ENCODE measurements at places on chromosomes 5 and 9. TPM values are rescaled to one million over a fixed set of nuclear protein-coding genes. Genes with fewer than 3 reads are reported as not detected.

GRCh38 chr5:35320029-35320428, 89.7 kb upstream of the PRLR start:
- no peak overlapping the region for H3K4me3 ChIP-seq
- peaks cover 9% of the 10 kb centered on the region for H3K27me3 ChIP-seq
- H3K27ac ChIP-seq: peak overlapping the region; percentile 72
- H3K4me1 ChIP-seq: peaks cover 16% of the 10 kb centered on the region
- H3K36me3 ChIP-seq: no peaks in the 10 kb centered on the region
- no peak for DNase-seq

GRCh38 chr5:156427315-156427714, 100.4 kb downstream of the SGCD start:
- no peaks in the 10 kb centered on the region for H3K36me3 ChIP-seq
- H3K27ac ChIP-seq: no peak overlapping the region
- no peak for DNase-seq
- no peak overlapping the region for H3K4me3 ChIP-seq
- H3K27me3 ChIP-seq: peaks cover 8% of the 10 kb centered on the region
- no peaks in the 10 kb centered on the region for H3K4me1 ChIP-seq

DNA sequence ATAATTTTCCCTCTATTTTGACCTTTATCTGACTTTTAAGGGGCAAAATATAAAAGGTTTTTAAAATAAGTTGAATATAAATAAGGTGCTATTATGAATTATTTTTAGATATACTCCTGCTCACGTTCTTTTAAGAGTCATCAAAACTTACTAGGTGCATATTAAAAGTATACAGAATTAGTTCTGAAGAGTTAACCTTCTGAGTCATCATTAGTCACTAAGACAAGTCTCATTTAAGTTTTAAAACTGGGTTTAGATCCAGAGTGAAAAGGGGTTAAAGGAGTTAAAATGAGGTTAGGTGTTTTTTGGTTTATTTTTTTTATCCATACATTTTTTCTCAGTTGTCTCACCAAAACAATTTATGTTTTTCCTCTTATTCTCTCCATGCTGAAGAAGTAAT, 41.7 kb downstream of the SMIM15 start:
- peaks cover 6% of the 10 kb centered on the region for H3K36me3 ChIP-seq
- H3K27ac ChIP-seq: no peak overlapping the region
- H3K27me3 ChIP-seq: no peaks in the 10 kb centered on the region
- H3K4me1 ChIP-seq: no peaks in the 10 kb centered on the region
- no peak for DNase-seq

DNA sequence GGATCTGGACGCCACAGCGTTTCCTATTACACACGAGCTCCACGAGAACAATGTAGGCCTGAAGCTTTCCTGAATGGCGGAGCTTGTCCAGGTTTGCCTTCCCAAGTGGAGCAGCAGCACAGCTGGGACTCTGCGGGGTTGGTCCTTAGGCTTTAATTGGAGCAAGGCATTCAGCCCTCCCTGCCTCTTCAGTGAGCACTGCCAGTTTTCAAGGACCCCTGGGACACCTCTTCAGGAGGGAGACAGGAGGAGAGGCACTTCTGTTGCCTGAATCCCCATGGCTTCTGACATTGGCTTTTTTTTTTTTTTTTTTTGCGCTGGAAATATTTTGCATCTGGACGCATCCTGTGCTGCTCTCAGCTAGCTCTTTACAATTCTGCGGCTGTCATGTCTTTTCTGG, 179.4 kb downstream of the SEMA6A start:
- H3K27ac ChIP-seq: no peak overlapping the region
- no peaks in the 10 kb centered on the region for H3K27me3 ChIP-seq
- H3K4me1 ChIP-seq: no peaks in the 10 kb centered on the region
- peaks cover 8% of the 10 kb centered on the region for H3K36me3 ChIP-seq

DNA sequence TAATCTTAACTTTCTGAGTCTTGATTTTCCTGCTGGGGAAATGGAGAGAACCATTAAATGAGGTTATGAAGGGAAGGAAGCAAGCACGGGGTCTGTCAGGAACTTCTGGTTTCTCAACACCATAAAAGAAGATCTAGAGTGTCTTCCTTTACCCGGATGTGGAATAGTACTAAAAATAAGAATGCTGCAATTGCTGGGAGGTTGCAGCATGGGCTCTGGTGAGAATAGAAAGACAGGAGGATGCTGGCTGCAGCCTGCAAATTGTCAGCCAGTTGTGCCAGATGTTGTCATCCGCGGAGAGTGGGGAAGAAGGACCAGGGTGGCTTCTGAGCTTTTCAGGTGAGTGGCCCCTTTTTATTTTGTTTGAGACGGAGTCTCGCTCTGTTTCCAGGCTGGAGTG, 69.3 kb upstream of the STC2 start:
- H3K27me3 ChIP-seq: peaks cover 4% of the 10 kb centered on the region
- no peak for DNase-seq
- H3K4me3 ChIP-seq: no peak overlapping the region
- H3K4me1 ChIP-seq: no peaks in the 10 kb centered on the region
- H3K27ac ChIP-seq: no peak overlapping the region
- H3K36me3 ChIP-seq: no peaks in the 10 kb centered on the region

DNA sequence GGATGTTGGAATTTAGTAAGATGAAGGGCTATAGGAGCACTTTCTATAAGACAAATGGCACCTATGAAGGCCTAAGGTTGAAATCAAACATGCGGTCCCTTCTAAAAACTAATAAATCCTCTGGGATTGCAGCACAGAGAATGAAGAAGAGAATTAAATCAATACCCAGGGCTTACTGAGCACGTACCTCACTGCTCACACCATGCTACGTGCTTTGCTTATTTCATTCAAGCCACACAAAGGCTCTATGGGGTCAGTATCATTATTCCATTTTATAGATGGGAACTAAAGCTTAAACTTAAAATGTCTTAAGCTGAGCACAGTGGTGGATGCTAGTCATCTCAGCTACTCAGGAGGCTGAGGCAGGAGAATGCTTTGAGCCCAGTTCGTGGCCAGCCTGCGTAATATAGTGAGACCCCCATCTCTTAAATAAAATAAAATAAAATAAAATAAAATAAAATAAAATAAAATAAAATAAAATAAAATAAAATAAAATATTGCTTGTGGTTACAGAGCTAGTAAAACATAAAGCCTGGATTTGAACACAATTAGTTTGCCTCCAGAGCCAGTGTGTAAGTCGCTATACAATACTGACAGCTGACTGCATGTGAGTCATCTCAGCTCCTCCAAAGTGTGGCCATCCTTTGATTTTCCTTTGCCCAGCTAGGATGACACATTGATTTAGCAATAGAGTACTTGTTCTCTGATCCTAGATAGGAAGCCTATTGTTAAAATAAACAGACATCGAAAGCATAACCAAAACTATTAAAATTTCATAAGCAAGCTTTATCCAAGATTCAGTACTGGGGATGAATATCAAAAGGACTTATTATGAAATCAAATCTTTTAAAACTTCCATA, 20.9 kb upstream of the DPYSL3 start:
- H3K27ac ChIP-seq: no peak overlapping the region
- H3K4me3 ChIP-seq: no peak overlapping the region
- H3K36me3 ChIP-seq: no peaks in the 10 kb centered on the region
- no peak for DNase-seq
- H3K27me3 ChIP-seq: peaks cover 2% of the 10 kb centered on the region

DNA sequence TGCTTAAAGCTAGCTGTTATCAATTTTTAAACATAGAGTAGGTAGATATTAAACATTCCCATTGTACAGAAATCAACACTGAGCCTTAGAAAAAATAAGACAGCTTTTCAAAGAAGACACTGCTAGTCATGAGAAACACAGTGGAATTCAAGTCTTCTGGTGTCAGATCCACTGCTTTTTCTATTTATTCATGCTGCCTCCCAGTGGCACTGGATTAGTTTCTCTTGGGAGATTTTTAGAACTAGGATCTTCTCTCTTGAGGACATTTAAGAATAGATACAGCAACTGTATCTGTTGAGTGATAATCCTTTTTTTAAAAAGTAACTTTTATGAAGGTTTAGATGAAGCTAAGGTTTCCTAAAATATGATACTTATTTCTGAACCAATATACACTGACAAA, 1635.4 kb upstream of the C9orf72 start:
- DNase-seq: no peak
- H3K4me3 ChIP-seq: no peak overlapping the region
- H3K27ac ChIP-seq: no peak overlapping the region
- peaks cover 26% of the 10 kb centered on the region for H3K27me3 ChIP-seq
- H3K4me1 ChIP-seq: peaks cover 9% of the 10 kb centered on the region

GRCh38 chr5:179608131-179608581, 15.3 kb downstream of the HNRNPH1 start:
- H3K36me3 ChIP-seq: peaks cover 42% of the 10 kb centered on the region
- no peak overlapping the region for H3K4me3 ChIP-seq
- peaks cover 44% of the 10 kb centered on the region for H3K4me1 ChIP-seq
- DNase-seq: peak; percentile 68

DNA sequence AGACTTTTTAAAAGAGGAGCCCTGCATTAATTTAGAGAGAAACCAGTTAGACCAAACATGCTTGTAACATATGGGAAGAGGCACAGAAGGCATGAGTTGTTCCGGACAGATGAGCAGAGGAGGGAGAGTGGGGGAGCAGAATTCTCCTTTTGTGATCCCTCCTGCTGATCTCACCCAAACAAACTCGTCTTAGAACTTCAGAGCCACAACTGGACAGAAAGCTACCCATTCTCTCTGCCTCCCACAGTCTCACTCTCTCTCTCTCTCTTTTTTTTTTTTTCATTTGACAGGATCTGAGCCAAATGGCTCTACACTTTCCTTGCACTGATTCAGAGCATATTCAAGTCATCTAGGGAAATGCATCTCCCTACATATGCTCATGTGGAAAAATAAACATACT, 196.0 kb upstream of the PAPPA start:
- no peak for DNase-seq
- no peaks in the 10 kb centered on the region for H3K36me3 ChIP-seq
- H3K4me1 ChIP-seq: no peaks in the 10 kb centered on the region
- H3K27ac ChIP-seq: no peak overlapping the region

- H3K27me3 ChIP-seq: no peaks in the 10 kb centered on the region
- H3K4me1 ChIP-seq: no peaks in the 10 kb centered on the region
- no peak overlapping the region for H3K27ac ChIP-seq
- no peak overlapping the region for H3K4me3 ChIP-seq
- no peaks in the 10 kb centered on the region for H3K36me3 ChIP-seq
Observed at GRCh38 chr9:79408200-79408599, 163.6 kb upstream of the TLE4 start.

DNA sequence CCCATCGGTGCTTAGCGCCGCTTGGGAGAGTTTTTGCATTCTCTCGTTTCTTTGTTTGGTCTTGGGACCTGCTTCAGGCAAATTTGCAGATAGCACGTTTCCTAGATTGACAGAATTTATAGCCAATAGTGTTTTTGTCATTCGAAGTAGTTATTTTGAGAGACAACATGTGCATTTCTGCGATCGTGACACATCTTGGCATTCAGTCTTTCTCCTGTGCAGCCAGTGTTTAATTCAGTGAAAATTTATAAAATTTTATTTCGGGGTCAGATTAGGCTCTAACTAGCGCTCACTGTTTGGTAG, 830 bp downstream of the PRRC1 start:
- H3K4me1 ChIP-seq: peaks cover 31% of the 10 kb centered on the region
- peaks cover 37% of the 10 kb centered on the region for H3K36me3 ChIP-seq

- H3K36me3 ChIP-seq: no peaks in the 10 kb centered on the region
- no peak for DNase-seq
- no peaks in the 10 kb centered on the region for H3K4me1 ChIP-seq
- no peak overlapping the region for H3K4me3 ChIP-seq
- H3K27me3 ChIP-seq: no peaks in the 10 kb centered on the region
Observed at GRCh38 chr9:3012842-3013241, 168.9 kb upstream of the PUM3 start.

DNA sequence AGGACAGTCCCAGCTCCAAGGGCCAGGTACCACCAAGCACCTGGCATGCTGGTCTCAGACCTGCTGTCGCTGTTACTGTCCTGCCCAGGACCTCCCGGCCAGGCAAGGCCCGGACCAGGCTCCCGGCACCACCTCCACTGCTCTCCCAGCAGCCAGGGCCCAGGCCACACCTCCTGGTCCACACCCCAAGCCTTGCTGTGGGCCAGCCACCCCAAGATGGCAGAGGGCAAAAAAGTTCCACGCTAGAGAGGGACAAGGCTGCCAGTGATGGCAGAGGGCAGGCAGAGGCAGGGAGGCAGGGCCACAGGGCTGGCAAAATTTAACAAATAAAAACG, 1.1 kb downstream of the DNLZ start:
- no peak for DNase-seq
- peak overlapping the region; percentile 81 for H3K4me3 ChIP-seq
- H3K27ac ChIP-seq: no peak overlapping the region
- H3K36me3 ChIP-seq: peaks cover 7% of the 10 kb centered on the region

GRCh38 chr5:157004893-157005551, 42.0 kb upstream of the TIMD4 start:
- H3K4me1 ChIP-seq: peaks cover 17% of the 10 kb centered on the region
- peak; percentile 26 for DNase-seq

DNA sequence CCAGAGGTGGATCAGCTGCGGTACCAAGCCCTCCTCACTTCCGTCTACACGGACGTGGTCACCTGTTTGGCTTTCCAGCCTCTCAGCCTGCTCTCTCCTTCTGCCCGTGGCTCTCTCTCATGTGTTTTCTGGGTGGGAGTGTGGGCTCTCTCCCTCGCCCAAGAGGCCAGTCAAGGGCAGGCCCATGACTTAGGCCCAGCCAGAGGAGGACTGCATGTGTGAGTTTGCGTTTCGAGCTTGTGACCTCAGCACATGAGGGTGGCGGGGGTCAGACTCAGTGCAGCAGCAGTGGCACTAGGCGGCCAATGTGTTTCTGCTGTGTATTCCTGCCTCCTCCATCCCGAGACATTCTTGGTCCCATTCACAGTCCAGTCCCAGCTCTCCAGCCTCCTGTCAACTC, 82.5 kb upstream of the SMIM23 start:
- no peaks in the 10 kb centered on the region for H3K27me3 ChIP-seq
- no peaks in the 10 kb centered on the region for H3K4me1 ChIP-seq
- no peak for DNase-seq
- no peaks in the 10 kb centered on the region for H3K36me3 ChIP-seq
- H3K4me3 ChIP-seq: no peak overlapping the region
- no peak overlapping the region for H3K27ac ChIP-seq

GRCh38 chr5:94407023-94407422, 211.4 kb downstream of the KIAA0825 start:
- H3K27ac ChIP-seq: no peak overlapping the region
- H3K36me3 ChIP-seq: no peaks in the 10 kb centered on the region
- H3K4me3 ChIP-seq: no peak overlapping the region
- no peak for DNase-seq
- H3K27me3 ChIP-seq: no peaks in the 10 kb centered on the region

Gene PRR7
- total RNA-seq: 32.6 TPM

Gene HRCT1
- total RNA-seq: not detected

Gene IFNB1
- 0.87 TPM for total RNA-seq

Data from activated CD8-positive, alpha-beta T cell treated with anti-CD3 and anti-CD28 coated beads for 36 hours (primary cell).